ENCODE measurements at places on chromosomes 3 and 15. TPM values are rescaled to one million over a fixed set of nuclear protein-coding genes. Genes with fewer than 3 reads are reported as not detected.

DNA sequence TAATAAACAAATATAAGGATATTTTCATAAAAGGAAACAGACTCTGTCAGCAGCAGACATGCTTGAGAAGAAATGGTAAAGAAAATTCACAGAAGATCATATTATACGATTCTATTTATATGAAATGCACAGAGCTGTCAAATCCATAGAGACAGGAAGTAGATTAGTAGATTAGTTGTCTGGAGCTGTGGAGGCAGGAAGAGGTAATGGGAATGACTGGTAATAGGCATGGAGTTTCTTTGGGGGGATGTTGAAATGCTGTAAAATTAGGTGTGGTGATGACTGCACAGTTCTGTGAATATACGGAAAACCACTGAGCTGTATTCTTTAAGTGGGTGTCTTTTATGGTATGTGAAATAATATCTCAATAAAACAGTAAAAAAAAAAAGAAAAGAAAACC is 35.3 kb downstream of the CEP152 start:
- peaks cover 43% of the 10 kb centered on the region for H3K36me3 ChIP-seq
- no peaks in the 10 kb centered on the region for H3K27me3 ChIP-seq
- peaks cover 10% of the 10 kb centered on the region for H3K4me1 ChIP-seq
- no peak overlapping the region for H3K4me3 ChIP-seq
- H3K27ac ChIP-seq: no peak overlapping the region

- peak; percentile 56 for DNase-seq
- peak overlapping the region; percentile 56 for H3K4me3 ChIP-seq
These were observed 80.3 kb downstream of the SMAD3 start for GRCh38 chr15:67145710-67146109.

GRCh38 chr3:151726016-151726415 is 7.7 kb upstream of the AADACL2 start:
- no peaks in the 10 kb centered on the region for H3K36me3 ChIP-seq
- H3K27ac ChIP-seq: no peak overlapping the region
- no peak overlapping the region for H3K4me3 ChIP-seq
- no peaks in the 10 kb centered on the region for H3K4me1 ChIP-seq
- DNase-seq: no peak

DNA sequence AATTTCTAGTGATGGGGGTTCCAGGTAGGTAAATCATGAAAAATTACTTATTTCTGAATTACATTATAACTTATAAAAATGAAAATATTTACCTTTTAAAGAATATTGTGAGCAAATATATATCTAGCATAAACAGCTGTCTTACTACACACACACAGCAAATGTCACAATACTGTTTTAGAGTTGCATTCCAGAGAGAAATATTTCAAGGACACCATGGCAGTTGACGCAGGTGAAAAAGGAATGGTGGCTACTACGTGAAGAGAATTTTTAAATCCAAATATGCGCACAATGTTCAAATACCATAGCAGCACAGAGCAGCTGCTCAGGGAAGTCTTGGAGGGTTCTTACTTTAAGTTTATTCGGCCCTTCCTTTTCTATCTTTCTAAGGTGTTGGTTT is 356.2 kb downstream of the CGGBP1 start:
- H3K4me1 ChIP-seq: no peaks in the 10 kb centered on the region
- no peaks in the 10 kb centered on the region for H3K36me3 ChIP-seq
- no peak for DNase-seq
- no peak overlapping the region for H3K4me3 ChIP-seq
- no peaks in the 10 kb centered on the region for H3K27me3 ChIP-seq

GRCh38 chr3:126354776-126355175 is 2.4 kb downstream of the KLF15 start:
- peaks cover 37% of the 10 kb centered on the region for H3K27me3 ChIP-seq
- peaks cover 7% of the 10 kb centered on the region for H3K4me1 ChIP-seq
- no peak for DNase-seq
- H3K4me3 ChIP-seq: no peak overlapping the region
- H3K36me3 ChIP-seq: no peaks in the 10 kb centered on the region
- H3K27ac ChIP-seq: no peak overlapping the region

DNA sequence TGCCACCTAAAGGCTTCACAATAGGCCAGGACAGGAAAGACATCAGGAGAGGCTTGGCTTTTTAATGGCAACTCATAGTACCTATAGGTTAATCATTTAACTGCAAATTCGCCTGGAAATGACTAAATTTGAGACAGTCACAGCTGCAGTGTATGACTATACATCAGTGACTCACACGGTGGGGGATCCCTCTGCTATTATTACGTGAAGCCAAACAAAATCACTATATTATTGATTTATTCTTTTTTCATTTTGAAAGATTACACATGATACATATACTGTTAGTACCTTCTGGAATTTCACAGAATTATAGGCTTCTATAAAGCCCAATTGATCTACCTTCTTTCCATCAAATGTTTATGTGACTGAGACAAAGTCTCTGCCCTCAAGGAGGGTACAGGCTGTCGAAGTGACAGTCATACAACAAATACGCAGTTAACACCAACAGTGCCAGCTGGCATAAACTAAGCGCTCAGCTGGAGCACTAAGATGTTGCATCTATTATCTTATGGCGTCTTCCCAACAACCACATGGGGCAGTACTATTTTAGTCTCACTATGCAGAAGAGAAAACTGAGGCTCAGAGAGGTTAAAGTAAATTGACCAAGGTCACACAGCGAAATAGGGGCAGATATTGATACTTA is 82.0 kb upstream of the LMOD3 start:
- peak overlapping the region; percentile 96 for H3K27ac ChIP-seq
- peaks cover 15% of the 10 kb centered on the region for H3K36me3 ChIP-seq
- H3K4me3 ChIP-seq: peak overlapping the region; percentile 74
- DNase-seq: peak; percentile 70

GRCh38 chr15:88918738-88919137 is 5.6 kb upstream of the MFGE8 start:
- H3K36me3 ChIP-seq: no peaks in the 10 kb centered on the region
- peaks cover 23% of the 10 kb centered on the region for H3K4me1 ChIP-seq
- H3K27me3 ChIP-seq: peaks cover 9% of the 10 kb centered on the region
- H3K4me3 ChIP-seq: peak overlapping the region; percentile 23

GRCh38 chr3:23793528-23794134 is 12.1 kb upstream of the UBE2E1 start:
- no peak for DNase-seq
- peaks cover 7% of the 10 kb centered on the region for H3K4me1 ChIP-seq
- H3K4me3 ChIP-seq: no peak overlapping the region
- H3K36me3 ChIP-seq: no peaks in the 10 kb centered on the region
- H3K27me3 ChIP-seq: peaks cover 42% of the 10 kb centered on the region

DNA sequence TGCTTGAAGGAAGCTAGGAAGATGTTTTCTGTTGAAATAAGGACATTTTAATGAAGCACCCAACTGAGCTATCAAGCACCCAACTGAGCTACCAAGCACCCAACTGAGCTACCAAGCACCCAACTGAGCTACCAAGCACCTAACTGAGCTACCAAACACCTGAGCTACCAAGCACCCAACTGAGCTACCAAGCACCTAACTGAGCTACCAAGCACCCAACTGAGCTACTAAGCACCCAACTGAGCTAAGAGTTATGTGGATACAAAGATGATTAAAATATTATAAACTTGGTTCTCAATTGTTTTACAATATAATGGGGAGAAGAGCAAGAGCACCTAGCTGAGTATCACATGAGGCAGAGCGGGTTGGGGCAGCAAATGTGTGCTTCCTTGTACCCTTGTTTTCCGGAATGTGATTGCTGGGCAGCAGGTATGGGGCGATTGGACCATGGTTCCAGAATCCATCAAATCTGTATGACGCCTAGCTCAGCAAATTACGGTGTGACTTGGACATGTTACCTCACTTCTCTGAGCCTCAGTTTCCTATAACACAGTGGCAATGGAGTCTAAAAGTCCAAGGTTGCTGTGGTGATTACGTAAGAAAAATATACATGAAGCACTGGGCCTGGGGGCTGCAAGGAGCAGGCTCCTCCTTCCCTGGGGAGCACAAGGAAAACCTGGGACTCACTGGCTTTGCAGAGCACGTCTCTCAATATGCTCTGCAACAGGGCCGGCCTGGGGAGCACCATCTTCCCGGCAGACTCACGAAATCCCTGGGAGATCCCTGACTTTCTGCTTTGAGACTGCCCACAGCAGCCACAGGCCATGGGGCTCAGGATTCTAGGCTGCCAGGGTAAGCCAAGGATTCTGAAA is 11.3 kb downstream of the BMF start:
- H3K4me3 ChIP-seq: peak overlapping the region; percentile 43
- peaks cover 81% of the 10 kb centered on the region for H3K4me1 ChIP-seq
- no peaks in the 10 kb centered on the region for H3K27me3 ChIP-seq
- DNase-seq: no peak
- H3K36me3 ChIP-seq: peaks cover 16% of the 10 kb centered on the region

DNA sequence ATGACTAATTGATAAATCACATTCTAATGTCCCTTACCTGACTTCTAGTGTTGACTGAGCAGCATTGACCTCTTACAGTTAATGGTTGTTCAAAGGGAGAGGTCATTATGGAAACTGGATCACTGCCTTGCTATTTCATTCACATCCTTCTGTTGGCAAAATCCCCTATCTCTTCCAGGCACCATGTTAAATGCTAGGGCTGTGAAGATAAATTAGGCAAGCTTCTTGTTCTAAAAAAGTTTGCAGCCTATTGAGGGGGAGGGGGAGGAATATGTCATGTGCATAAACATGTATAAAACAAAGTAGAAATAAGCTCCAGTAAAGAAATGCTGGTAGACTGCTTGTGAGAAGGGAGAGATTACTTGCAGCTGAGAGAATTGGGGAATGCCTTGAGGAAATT is 84.8 kb upstream of the MLF1 start:
- H3K4me3 ChIP-seq: no peak overlapping the region
- no peaks in the 10 kb centered on the region for H3K27me3 ChIP-seq
- DNase-seq: no peak
- no peaks in the 10 kb centered on the region for H3K4me1 ChIP-seq
- no peak overlapping the region for H3K27ac ChIP-seq
- no peaks in the 10 kb centered on the region for H3K36me3 ChIP-seq

DNA sequence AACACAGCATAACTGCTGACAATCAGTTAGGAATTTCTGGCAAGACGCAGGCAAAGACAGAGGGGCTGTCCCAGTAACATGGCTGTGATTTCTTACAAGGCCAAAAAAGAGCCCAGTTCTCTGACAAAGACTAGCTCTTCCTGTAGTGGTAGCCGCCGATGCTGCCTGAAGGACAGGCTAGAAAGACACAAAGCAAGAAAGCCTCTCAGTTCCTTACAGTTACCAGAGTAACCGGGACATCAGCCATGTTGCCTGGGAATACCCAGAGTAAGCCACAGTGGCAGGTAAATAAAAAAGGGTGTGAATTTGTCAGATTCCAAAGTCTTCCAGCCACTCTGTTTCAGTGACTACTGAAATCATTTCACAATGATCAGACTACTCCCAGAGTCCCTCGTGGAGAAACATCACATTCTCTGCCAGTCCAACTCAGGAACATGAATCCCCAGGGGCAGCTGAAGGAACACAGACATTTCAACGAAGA is 493.6 kb upstream of the ADAMTS9 start:
- no peaks in the 10 kb centered on the region for H3K4me1 ChIP-seq
- H3K27me3 ChIP-seq: no peaks in the 10 kb centered on the region
- DNase-seq: no peak
- H3K27ac ChIP-seq: no peak overlapping the region
- H3K4me3 ChIP-seq: no peak overlapping the region
- no peaks in the 10 kb centered on the region for H3K36me3 ChIP-seq

DNA sequence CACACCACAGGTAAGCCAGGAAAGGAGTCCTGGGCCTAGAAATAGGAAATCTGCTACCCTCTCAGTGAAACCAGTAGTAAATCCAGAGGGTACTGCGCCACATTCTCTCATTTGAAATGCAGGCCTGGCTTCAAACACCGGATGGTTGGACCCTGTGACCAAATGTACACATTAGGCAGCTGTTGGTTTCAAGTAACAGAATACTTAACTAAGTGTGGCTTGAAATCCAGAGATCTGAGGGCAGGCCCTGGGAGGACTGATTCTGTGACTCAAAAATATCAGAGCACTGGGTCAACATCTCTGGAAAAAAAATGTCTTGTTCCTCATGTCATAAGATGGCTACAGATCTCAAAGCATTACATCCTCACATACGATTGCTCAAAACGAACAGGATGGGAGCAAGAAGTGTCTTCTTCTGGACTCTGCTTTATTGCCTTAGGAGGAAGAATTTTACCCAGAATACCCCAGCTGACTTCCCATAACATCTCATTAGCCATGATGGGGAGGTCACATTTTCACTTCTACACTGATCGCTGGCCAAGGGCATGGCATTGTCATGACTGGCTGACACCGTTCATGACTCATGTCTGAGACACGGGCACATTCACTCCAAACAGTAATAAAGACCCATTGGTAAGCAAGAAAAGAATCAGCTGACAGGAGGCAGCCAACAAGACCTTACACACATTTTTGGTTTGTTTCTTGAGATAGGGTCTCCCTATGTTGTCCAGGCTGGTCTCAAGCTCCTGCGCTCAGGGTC is 166.0 kb downstream of the ARRDC4 start:
- DNase-seq: no peak
- no peaks in the 10 kb centered on the region for H3K36me3 ChIP-seq
- H3K27ac ChIP-seq: no peak overlapping the region
- H3K27me3 ChIP-seq: peaks cover 4% of the 10 kb centered on the region
- H3K4me3 ChIP-seq: no peak overlapping the region
- no peaks in the 10 kb centered on the region for H3K4me1 ChIP-seq

- DNase-seq: no peak
- peaks cover 27% of the 10 kb centered on the region for H3K27me3 ChIP-seq
- H3K4me3 ChIP-seq: no peak overlapping the region
- peaks cover under 1% of the 10 kb centered on the region for H3K4me1 ChIP-seq
These were observed 3.5 kb upstream of the MESP1 start for GRCh38 chr15:89754361-89755154.

DNA sequence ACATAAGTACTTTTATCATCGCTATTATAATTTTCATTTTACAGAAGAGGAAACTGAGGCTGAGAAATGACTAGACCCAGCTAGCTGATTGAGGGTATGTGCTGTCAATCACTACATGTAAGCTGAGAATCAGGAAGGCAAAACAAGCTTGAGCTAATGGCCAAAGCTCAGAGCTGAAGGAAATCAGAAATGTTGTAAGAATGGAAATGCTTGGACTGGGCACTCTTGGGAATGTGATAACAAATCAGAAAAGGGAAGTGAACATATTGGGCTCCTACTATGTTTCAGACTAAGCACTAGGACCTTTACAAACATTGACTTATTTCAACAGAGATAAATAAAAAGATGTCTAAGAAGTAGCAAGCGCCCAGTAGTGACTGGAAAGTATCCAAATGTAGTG is 33.8 kb upstream of the BOC start:
- no peaks in the 10 kb centered on the region for H3K4me1 ChIP-seq
- H3K27me3 ChIP-seq: peaks cover under 1% of the 10 kb centered on the region
- H3K4me3 ChIP-seq: no peak overlapping the region
- H3K27ac ChIP-seq: no peak overlapping the region
- H3K36me3 ChIP-seq: no peaks in the 10 kb centered on the region

Gene PRICKLE2
- total RNA-seq: not detected

Gene CORO2B
- total RNA-seq: 0.16 TPM

Gene TMEM108
- total RNA-seq: not detected

Gene RARB
- total RNA-seq: not detected

Gene KLHL6
- total RNA-seq: 44.9 TPM

Gene TMCO5A
- not detected for total RNA-seq
